RKO (cell line): ENCODE measurements at places on chromosomes 7 and 10.
A peak's percentile ranks its signal among the peaks of the same experiment; 100 is the strongest.

GRCh38 chr10:124008187-124008586 is 85.2 kb downstream of the CHST15 start:
- DNase-seq = no peak

GRCh38 chr7:155219947-155220769 is 77.5 kb upstream of the INSIG1 start:
- no peak for DNase-seq

DNA sequence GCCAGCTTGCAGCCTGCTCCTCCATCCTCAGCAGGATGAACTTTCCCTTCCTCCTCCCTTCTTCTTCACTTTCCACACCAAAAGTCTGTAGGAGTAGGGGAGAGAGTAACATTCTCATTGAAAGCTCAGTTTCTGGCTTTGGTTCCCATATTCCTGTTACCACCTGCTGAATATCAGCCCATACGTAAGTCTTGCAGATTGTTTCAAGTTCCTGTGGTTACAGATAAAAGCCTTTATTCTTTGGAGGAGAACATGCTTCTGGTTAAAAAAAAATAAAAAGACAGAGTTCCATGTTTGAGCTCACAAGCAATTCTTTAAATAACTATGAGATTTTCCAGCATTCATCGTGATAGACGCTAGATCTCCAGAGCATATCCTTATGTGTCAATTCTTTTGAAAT is 637.3 kb downstream of the SUGCT start:
- DNase-seq = no peak

- peak; percentile 72 for DNase-seq
Measured at GRCh38 chr7:12490107-12490688, 80.3 kb upstream of the SCIN start.

DNA sequence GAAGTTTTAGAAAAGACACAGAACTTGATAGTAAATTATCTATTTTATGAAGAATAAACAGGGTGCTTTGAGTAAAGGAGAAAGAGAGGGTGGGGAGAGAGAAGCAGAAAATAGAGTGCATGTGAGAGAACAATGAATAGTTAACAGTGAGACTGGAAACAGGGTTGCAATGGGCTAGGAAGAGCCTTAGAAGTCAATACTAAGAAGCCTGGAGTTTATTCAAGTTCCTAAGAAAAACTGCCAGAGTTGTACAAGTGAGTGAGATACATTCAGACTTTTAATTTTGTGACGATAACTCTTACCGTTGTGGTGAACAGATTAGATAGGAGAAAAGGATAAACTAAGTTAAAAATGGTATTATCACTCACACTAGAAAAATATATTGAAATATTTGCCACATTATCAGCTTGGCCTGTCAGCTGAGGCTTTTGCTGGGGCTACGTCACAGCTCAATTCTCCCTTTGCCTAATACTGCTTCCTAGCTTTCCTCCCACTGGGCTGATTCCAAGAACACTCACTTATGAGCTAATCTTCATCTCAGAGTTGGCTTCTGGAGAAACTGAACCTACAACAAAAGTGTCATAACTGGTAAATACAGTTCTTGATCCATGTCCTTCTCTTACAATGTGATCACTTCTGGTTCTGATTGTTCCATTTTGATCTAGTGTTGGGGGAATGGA is 92.7 kb downstream of the SEMA3D start:
- no peak for DNase-seq

DNA sequence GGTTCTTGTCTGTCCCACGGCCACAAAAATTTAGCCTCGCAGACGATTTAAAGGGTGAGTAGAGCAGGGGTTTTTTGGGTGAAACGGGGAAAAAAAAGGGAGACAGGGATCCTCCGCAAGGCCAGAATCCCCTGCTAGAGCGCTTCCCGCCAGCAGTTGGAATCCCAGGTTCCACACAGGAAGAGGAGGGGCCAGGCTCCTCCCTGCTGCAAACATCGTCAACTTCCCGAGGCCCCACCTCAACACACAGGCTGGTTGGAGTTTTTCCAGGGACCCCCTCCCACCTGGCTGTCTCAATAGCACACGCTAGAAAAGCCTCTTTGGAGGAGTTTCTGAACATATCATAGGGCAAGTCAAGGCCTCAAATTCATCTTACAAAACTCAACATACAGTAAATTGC is 112.7 kb downstream of the MTERF1 start:
- DNase-seq = no peak

GRCh38 chr7:155425011-155425340 is 33.0 kb upstream of the EN2 start:
- DNase-seq = no peak

- peak; percentile 24 for DNase-seq
Measured at GRCh38 chr7:158572000-158572828, 15.4 kb downstream of the PTPRN2 start.

DNA sequence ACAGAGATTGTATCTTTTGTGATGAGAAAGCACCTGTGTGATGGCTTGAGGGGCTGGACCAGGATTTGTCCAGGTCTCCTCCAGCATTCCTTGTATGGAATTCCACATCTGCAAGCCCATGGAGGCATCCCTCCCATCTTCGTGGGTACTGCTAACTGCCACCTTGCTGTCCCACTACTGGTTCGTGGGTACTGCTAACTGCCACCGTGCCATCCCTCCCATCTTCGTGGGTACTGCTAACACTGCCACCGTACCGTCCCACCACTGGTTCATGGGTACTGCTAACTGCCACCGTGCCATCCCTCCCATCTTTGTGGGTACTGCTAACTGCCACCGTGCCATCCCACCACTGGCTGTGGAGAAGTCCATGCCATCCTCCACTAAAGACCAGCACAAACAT is 111.7 kb downstream of the LARP4B start:
- no peak for DNase-seq

DNA sequence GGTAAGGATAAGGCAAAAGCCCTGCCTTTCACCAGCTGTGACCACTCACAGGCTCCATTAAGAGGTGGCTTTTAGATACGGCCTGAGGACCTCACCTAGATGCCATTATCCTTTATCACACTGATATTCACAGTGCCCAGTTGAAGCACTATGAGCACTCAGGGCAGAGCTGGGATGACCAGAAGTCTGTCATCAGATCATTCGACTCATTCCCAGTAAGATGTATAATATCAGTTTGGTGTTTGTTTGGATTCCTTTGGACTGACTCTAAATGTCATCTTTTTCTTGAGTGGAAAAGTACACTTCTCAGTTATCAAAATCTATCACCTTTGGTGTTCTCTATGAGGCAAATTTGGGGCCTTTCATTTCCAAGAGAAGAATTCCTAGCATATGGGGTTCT is 18.7 kb downstream of the CCDC136 start:
- DNase-seq = no peak

DNA sequence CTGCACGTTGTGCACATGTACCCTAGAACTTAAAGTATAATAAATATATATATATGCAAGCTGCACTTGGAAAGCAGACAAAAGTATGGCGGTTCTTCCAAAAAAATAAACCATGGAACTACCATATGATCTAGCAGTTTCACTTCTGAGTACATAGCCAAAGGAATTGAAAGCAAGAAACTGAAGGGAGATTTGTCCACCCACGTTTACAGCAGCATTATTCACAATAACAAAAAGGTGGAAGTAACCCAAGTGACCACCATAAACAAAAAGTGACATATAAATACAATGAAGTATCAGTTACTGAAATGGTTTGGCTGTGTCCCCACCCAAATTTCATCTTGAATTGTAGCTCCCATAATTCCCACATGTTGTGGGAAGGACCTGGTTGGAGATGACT is 525.3 kb upstream of the CELF2 start:
- no peak for DNase-seq

GRCh38 chr10:52525761-52526160 is 211.7 kb downstream of the DKK1 start:
- DNase-seq = no peak

DNA sequence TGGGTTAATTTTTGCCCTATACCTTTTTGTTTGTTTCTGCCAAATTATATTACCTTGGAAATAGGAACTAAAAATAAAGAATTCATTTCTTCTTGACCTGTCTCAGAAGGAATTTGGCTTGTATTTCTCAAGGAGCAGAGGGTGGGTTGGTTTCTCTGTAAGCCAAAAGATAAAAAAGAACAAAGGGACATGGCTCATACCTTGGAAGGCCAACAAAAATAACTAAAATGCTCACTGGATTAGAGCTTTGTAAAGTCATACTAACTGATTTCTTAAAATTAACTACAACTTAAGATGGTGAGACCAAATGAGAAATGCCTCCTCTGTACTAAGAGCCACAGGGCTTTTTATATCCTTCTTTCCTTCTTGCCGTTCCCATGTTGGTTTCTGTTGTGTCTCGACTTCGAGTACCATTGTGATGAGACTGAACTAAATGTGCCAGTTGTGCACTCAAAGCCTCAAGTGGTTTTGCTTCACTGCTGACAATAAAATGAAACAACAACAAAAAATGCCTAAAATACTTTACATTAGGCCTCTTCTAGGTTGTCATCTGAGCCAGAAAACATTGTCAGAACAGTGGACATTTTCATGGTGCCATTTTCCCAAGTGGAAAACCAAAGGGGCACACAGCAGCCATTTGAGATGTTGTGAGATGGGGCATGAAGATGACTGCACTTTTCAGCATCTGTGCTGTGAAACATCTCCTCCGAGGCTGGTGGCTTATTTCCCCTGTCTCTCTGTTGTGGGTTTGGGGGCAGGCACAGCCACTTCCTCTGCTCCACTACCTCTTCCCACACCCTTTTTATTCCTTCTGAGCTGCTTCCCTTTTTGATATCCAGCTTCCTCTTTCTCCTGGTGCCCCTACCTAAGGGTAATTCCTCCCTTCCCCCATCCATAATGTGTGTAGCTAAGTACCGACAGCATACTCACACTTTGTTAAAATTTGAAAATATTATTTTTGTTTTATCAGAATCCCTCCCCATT is 51.8 kb upstream of the AGR3 start:
- DNase-seq = no peak

GRCh38 chr7:140402178-140402835 is 1.6 kb upstream of the RAB19 start:
- no peak for DNase-seq

DNA sequence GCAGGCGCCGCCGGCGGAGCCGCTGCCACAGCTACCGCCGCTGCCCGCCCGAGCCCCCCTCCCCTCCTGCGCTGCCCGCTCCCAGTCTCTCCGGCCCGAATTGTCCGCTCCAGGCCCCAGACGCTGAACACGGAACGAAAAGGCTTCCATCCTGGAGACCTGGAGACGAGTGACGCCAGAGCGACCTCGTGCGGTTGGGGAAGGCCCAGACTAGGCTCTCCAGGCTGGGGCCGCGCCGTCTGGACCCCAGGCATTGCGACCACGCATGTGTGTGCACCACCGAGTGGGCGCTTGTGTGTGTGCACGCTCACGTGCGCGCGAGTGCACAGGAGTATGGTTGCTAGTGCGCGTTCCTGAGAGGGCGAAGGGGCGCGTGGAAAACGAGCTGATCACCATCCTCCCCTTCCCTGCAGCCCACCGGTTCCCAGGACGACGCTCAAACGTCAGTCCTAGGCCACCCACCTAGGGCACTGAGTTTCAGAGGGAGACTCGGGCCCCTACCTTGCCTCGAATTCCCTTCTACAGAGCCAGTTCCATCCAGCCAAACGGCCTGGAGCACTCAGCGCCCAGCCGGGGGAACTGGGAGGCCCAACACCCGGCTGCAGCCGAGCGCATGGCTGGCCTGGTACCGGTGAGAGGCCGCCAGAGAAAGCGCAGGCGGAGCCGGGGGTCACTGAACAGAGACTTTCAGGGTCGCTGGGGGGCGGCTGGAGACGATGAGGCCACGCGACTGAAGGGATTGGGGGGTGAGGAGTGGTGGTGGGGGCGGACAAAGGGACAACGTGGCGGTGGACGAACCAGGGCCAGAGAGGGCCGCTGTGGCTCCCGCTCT is 11.6 kb downstream of the LBX1 start:
- no peak for DNase-seq

- no peak for DNase-seq
Measured at GRCh38 chr7:105457619-105458225, 64.3 kb downstream of the PUS7 start.

DNA sequence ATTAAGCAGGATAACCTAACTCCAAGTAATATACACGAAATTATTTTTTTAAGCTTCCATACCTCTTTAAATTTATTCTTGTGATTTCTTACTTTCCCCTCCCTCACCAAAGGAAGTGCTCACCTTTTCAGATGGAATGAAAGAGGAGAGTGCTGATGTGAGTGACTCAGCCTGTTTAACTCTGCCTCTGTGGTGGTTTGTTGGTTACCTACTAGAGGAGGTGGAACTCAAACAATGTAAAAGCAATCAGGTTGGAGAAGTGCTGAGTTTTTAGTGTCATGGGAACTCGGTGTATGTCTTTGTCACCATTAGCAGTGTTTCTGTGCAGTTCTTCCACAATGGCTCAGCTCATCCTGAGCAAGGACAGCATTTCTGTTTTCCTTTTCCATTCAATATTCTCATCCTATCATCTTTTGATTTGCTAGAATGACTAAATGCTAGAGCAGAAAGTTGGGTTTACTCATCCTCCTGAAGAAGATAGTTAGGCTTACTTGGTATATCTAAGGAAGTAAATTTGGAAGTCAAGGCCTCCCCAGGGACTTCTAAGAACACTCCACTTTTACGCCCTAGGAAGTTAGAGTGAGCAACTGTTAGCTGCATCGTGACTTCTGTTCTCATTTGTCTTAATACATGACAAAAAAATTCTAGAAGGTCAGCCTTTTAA is 6.0 kb downstream of the ADD3 start:
- no peak for DNase-seq

DNA sequence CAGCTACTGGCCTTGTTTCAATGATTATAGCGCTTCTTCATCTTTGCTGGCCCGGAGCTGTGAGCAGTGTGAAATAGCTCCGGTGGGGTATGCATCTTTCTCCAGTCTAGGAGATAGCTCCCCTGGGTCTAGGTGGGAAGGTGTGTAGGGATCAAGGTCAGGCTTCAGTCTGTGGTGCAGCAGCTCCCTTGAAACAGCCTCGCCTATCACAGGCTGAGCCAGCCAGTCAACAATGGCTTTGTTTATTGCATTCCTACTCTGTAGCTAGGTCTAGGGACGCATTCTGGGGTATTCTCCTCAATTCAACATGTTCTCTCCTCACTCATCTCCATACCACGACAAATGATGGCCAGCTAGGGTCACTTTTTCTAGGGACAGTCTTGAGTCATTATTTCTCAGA is 646.8 kb upstream of the IGFBP3 start:
- DNase-seq = no peak

GRCh38 chr10:68950598-68950997 is 5.4 kb upstream of the DDX21 start:
- no peak for DNase-seq

GRCh38 chr10:77977934-77978333 is 51.4 kb upstream of the DLG5 start:
- no peak for DNase-seq

DNA sequence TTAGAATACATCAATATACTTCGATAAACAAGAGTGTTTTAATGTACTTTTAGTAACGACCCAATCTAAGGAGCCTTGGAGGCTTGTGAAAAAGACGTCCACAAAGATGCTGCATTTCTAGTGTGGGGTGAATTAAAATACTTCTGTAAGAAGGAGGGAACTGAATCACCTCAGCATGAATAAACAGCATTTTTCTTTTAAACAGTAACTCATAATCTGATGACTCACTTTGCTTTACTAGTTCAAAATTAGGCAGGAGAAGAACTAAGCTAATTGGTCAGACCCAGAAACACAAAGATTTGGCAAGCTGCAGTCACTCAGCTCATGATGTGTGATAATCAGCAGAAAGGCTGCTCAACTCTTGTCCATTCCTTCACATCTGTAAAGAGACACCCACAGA is 24.2 kb downstream of the NCOA4 start:
- DNase-seq = peak; percentile 88
